ENCODE measurements at places on chromosomes 2 and 18.

DNA sequence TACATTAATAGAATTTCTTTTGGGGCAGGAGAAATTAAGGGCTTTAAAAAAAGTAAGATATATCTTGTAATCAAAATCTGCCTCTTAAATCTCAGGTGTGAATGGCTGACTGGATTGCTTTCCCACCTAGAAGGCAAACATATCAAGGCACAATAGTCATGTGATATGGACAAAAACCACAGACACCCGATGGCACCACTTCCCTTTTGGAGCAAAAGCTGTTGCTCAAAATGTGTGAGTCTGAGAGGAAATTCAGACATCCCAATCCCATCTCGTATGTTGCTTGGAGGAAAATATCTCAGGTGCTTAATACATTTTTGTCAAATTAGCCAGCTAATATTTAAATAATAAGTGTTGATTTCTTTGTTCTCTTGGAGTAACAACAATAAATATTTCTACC is 120.7 kb downstream of the KCNF1 start:
- peak; percentile 27 for DNase-seq

GRCh38 chr2:197710424-197711042 is 5.4 kb downstream of the MARS2 start:
- no peak for DNase-seq

- DNase-seq = peak; percentile 20
These were observed 19.0 kb downstream of the AQP12B start for GRCh38 chr2:240663546-240664190.

DNA sequence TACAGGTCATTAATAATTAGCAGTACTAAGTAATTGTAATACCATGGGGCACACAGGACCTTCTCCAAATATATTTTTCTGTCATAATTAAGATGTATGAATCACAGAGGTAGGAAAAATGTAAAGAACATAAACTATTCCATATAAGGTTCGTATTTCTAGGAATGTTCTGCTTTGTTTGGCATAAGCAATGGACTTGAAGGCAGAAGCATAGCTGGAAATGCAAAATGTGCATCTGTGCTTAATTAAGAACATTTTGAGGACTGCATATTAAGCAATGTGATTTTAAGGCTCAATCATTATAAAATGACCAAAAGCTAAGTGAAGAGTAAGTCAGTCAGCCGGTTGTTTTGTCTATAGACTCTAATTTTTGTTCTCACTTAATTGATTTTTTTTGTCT is 123.2 kb downstream of the RBM43 start:
- DNase-seq = no peak

DNA sequence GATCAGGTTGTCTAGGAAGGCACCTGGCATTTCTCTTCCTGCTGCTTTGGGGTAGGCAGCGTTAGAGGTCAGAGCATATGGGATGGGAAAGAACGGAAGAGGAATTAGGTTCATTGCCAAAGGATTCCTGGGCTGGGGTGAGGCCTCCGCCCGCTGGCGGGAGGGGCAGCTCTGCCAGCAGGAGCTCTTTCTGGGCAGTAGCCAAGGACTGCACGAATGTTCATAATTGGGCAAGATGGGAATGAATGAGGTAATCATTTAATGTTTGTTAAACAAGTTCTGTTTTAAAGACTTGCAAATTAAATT is 253.9 kb downstream of the AGAP1 start:
- DNase-seq = no peak

- no peak for DNase-seq
These were observed 256.8 kb downstream of the ZNF385B start for GRCh38 chr2:179604598-179604997.

Data from suppressor macrophage treated with lipopolysaccharide for 4 hours (primary cell).